Suppressor macrophage treated with lipopolysaccharide for 4 hours (primary cell): ENCODE measurements at places on chromosomes 3 and 15.

DNA sequence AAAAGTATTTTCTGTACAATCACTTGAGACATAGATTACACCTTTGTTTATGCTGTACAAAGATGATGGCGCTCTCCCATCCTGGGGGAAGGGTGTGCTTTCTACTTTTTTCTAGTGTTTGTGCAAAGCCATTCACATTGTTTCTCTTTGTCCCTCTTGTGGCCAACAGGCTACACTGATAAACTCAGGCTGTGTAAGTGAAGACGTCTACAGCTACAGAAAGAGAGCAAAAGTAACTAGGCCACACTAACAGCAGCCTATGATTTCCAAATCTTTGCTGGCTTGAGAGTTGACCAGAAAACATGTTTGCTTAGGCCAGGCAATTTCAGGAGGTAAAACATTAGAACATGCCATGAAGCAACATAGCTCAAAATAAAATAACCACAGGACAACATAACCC lies 75.1 kb downstream of the FOXB1 start:
- no peak for DNase-seq

DNA sequence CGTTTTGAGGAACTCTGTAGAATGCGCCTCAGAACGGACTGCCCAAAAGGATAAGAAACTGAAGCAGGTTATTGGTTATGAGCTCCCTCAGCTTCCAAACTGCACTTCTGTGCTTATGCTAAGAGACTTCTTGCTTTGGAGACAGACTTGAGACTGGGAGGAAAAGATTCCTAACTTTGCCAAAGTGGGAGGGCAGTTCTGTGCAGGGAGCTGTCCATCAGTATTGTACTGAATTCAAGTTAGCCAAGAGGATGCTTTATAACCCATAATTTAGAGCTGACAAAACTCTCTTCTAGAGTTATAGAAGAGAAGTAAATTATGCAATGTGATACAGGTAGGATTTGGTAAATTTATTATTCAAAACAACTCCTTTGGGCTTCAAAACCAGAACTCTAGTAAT lies 519.8 kb upstream of the GBE1 start:
- DNase-seq: no peak

- no peak for DNase-seq
Measured at GRCh38 chr3:63046152-63046551, 170.9 kb upstream of the CADPS start.

DNA sequence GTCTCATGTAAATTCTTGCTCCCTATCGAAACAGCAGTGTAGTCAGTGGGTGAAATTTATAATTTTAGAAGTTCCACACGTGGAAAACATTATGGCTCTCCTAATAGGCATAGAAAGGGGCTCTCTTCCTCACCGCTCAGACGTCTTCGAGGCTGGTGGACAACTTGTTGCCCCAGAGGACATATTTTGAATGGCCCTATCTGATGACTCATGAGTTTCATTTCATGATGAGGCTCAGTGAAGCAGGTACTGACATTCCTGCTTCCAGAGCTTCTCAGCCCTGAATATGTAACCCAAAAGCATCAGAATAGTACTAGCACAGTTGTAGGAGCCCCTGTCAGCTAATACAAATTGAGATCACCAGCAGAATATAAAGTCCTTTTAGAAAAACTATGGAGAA lies 117.9 kb downstream of the HERC1 start:
- DNase-seq: no peak

GRCh38 chr3:13021141-13022114 lies 51.8 kb downstream of the IQSEC1 start:
- no peak for DNase-seq

- DNase-seq: no peak
Measured at GRCh38 chr3:191350396-191351090, 20.2 kb upstream of the UTS2B start.

GRCh38 chr3:59469948-59470723 lies 420.3 kb upstream of the CFAP20DC start:
- no peak for DNase-seq

DNA sequence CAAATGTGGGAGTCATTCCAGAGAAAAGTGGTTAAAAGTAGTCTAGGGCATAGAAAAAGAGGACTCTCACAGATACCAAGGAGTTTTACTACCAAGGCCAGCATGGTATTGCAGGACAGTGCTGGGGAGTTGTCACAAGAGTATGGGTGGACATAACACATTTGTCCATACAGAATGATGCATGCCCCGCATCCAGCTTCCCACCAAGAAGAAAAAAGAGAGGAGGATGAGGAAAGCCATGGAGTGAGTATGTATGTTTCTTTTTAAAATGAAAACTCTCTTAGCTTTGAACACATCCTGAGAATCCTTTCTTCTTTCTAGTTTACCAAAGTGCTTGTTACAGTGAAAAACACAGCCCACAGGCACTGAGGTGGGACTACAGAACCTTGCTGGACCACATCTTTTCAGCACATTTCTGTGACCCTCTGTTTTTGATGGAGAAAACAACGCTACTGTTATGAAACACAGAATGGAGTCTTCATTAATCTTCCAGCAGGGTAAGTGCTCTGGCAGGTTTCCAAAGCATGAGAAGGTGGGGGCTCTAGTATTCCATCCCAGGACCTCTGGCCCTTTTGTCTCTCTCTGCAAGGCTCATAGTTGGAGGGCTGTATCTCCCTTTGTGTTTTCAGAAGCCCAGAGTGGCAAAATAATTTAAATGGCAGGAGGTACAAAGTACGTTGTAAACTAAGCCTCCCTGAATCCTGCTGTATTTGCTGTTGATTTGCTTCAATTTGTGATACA lies 12.7 kb downstream of the NR2E3 start:
- no peak for DNase-seq

DNA sequence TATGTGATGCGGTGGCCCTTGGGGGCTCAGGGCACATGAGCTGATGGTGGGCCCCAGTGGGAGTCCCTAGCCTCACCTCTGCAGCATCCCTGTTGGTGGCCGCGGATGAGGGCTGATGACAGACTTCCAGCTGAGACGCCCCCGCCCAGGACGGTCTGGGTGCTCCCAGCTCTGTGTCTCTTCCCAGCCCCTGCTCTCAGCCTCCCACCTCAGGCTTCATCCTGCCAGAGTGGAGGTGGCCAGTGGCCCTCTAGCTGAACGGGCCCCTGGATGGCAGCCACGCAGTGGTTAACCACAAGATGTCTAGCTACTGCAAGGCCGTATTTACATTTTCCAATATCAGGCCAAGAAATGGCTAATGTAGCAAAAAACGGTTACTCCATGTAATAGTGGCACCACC lies 205.3 kb upstream of the LINGO1 start:
- no peak for DNase-seq

DNA sequence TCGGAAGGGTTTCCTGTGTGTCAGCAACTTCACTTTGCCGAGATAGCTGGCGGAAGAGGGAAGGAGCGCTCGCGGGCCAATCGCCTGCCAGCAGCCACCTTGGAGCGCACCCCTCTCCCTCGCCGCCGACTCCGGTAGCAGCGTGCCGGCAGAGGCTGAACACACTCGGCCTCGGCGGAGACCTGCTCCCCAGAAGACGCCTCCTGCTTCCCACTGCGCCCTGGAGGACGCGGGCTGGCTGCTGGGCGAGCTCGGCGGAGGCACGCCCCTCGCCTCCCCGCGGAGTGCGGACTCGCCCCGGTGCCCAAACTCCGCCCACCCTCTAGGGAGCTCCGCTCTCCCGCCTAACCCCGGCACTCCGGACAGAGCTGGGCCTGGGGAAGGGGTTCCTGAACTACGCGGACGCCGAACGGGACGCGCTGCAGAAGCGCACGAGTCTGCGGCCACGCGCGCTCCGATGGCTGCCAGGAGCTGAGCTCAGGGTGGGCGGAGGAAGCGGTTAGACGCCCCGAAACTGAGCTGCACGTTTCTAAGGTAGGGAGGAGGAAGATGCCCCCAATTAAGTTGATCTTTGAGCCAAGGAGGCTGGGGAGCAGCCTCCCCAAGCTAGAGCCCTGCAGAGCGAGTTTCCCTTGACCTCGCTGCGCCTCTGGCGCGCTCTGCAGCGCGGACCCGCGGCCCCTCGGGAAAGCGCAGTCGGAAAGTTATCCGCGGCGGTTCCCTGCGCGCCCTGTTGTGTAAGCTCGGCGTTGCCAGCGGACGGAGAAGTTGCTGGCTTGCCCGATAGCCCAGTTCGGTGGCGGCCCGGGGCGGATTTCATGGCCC lies at the start of gene P2RY1:
P2RY1 (plus strand) TSS at position 356 of the 825 bp plus-strand sequence. CDS start 652 bp downstream, outside the sequence.
- peak; percentile 87 for DNase-seq

- peak; percentile 71 for DNase-seq
Measured at GRCh38 chr15:55282284-55282833, 7.3 kb downstream of the RAB27A start.

- no peak for DNase-seq
Measured at GRCh38 chr15:71627188-71627587, 183.2 kb upstream of the NR2E3 start.

GRCh38 chr3:156014489-156014888 lies 105.9 kb upstream of the KCNAB1 start:
- peak; percentile 28 for DNase-seq

DNA sequence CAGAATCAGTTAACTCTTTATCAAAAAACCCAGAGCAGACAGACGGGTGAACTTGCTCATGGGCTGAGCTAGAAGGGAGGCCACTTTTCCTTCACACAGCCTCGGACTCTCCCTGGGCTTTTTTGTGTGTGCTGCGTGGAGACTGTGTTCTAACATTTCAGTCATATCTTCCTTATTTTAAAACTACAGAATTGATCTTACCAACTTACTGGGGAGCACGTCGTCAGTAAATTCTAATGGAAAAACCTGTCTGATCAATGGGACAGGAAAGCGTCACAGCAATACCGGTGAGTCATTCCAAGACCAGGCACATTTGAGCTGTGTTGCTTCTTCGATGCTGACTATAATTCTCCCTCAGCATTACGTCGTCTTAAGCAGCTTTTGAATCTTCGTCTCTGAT lies 145.1 kb downstream of the LPP start:
- no peak for DNase-seq

DNA sequence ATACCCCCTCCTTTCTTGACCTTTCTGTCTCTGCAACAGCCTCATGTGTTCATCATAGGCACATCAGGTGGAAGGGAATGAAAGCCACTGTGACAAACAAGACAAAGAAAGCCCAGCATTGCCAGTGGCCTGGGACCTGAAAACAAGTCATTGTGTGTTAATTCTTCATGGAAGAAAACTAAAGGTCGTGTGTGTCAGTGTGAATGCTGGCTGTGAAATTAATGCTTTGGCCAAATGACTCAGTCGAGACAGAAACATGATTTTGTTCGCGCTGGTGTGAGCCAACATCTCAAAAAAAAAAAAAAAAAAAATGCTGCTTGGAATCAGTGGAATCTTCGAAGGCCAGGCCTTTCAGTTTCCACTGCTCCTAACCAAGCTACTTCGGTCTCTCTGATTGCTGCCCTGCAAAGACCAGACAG lies 386.5 kb upstream of the PROK2 start:
- no peak for DNase-seq

- peak; percentile 79 for DNase-seq
Measured at GRCh38 chr15:60798821-60799220, 319.9 kb upstream of the ICE2 start.

- DNase-seq: peak; percentile 96
Measured at GRCh38 chr3:123618768-123619484, 34.1 kb upstream of the HACD2 start.

DNA sequence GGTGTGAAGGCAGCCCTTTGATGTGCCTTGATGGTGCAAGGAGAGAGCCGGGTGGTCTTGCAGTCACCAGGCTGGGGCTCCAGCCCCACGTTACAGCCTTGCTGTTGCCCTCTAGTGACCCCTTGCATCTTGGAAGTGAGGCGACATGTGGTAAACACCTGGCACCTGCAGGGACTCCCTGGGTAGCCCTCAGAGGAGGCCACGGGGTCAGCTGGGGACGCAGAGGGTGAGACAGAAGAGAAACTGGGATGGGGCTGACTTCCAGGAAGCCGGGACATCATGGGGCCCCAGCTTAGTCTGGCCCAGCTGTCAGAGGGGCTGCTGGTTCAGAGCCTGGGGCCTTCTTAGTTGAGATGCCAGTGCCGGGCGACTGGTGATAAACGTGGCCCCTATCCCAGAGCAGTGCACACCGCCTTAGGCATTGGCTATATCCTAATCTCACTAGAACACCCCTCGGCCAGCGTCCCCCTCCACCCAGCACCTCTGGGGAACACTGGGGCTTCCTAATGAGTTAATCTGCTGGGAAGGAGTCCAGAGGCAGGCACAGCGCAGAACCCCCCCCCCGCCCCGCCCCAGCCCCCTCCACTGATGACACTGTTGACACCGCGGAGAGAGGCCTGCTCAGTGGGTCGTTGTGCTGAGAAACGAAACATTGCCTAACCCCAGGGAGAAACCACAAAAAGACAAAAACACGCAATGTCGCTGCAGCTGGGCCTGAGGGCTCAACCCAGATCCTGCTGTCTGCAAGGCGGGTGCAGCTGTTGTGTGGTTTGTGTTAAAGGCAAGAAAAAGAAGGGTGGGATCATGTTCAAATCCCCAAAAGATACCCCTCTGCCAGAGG lies 60.5 kb upstream of the KLF13 start:
- DNase-seq: peak; percentile 92

DNA sequence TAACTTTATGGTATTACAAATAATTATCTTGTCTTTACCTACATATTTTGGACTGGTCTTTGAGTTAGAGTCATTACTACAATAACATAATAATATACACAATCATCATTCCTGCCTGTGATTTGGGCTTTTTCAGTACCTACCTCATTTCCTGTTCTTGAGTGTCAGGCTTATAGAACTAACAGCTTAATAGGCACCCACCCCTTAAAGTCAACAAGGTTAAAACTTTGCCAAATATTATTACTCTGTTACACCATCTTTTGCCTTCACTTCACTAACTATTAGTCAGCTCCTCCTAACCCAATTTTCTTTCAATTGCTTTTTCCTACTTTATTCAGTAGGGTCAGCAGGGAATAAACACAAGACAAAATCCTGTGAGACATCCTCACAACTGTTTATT lies 488.7 kb upstream of the AGTR1 start:
- DNase-seq: no peak

DNA sequence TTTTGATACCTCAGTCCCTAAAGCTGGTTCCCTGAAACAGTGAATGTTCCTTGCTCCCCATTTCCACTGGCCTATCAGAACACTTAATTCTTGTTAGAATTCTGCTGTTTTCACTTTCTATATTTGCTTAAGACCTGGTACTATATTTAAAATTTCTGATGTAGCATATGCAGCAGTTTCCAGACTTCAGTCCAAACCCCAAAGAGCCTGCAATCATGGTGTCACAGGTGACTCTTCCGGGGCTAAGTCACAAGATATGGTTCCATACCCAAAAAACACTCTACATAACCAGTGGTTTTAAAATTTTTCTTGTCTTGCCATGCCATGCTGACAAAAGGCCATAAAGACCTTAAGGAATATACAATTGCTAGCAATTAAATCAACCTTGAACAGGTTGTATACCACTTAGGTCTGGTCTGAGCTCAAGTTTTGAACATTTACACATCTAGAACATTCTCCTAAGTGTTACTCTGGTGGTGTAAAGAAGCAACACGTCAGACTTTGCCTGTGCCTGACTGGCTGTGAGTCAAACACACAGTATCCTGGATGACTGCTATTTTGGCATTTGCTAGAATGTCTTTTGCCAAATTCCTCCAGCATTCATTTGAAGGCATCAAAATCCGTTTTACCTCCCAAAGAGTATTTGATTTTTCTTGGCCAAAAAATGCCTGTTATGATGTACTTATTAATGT lies 160.0 kb downstream of the FRMD5 start:
- no peak for DNase-seq

- no peak for DNase-seq
Measured at GRCh38 chr15:39260391-39260790, 320.5 kb upstream of the THBS1 start.

GRCh38 chr3:101690972-101691371 lies 4.5 kb upstream of the RPL24 start:
- DNase-seq: peak; percentile 52
